GM03348 (cell line): ENCODE measurements at places on chromosomes 16 and 17.

- no peak for DNase-seq
Observed at GRCh38 chr16:35910409-35910808, 2451.0 kb downstream of the TP53TG3F start.

DNA sequence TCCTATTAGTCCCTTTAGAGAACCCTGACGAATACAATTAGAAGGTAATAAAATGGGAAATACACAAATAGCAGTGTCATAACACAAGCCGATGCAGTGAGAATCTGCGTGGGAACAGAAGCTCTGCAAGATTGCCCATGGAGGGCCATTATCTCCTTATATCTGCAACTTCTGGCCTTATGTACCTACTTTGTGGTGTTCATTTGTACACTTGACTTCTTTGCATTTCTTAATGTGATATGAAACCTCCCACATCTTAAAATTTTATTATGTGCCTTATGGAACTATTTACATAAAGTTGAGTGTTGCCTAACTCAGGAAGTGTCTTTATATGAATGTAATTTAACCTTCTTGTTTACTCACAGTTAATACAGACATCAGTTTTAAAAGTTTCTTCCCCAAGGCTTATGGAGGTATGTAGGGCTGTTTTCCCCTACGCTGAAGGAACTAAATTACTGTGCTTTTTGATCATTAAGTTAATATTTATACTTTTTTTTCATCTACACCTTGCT is 10.1 kb upstream of the TANC2 start:
- no peak for DNase-seq

- DNase-seq = no peak
Observed at GRCh38 chr17:45318561-45319230, 1.9 kb upstream of the MAP3K14 start.

- DNase-seq = no peak
Observed at GRCh38 chr16:53081686-53082407, 27.1 kb downstream of the CHD9 start.
